ENCODE measurements at places on chromosomes 7 and 10. TPM values are rescaled to one million over a fixed set of nuclear protein-coding genes. Genes with fewer than 3 reads are reported as not detected.

DNA sequence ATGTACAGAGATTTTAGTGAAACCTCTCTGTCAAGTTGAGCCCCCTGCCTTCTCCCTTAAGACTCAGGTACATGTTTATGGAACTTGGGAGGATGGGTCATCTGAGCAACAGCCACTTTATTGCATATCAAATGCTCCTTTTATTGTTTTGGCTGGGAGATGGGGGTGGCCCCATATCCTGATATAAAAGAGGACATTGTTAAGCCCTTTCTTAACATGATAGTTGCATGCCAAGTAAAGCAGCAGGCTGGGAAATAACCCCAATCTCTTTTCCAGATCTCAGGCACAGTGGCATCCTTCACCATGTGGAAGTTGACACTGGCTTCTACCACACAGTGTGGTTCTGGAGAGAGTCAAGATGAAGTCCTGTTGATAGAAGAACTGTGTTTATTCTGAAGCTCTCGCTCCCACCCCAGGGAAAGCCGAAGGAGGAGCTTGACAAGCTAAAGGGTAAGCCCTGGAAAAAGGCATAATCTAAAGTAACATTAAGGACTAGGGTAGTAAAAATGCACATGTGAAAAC, 746.7 kb downstream of the SUGCT start:
- H3K36me3 ChIP-seq: no peaks in the 10 kb centered on the region
- no peak overlapping the region for H3K27ac ChIP-seq
- H3K4me1 ChIP-seq: peaks cover 8% of the 10 kb centered on the region
- H3K4me3 ChIP-seq: no peak overlapping the region
- H3K27me3 ChIP-seq: no peaks in the 10 kb centered on the region
- DNase-seq: no peak

GRCh38 chr10:30803892-30804322, 174.4 kb upstream of the LYZL2 start:
- H3K36me3 ChIP-seq: no peaks in the 10 kb centered on the region
- no peak overlapping the region for H3K27ac ChIP-seq
- H3K4me3 ChIP-seq: no peak overlapping the region
- H3K27me3 ChIP-seq: no peaks in the 10 kb centered on the region

SHH gene
- total RNA-seq: not detected

GRCh38 chr10:43123361-43124093, 14.7 kb upstream of the CSGALNACT2 start:
- H3K27me3 ChIP-seq: peaks cover 5% of the 10 kb centered on the region
- H3K4me3 ChIP-seq: no peak overlapping the region
- no peak for DNase-seq
- no peaks in the 10 kb centered on the region for H3K36me3 ChIP-seq

C7orf57 gene
- total RNA-seq: 2.5 TPM

DNA sequence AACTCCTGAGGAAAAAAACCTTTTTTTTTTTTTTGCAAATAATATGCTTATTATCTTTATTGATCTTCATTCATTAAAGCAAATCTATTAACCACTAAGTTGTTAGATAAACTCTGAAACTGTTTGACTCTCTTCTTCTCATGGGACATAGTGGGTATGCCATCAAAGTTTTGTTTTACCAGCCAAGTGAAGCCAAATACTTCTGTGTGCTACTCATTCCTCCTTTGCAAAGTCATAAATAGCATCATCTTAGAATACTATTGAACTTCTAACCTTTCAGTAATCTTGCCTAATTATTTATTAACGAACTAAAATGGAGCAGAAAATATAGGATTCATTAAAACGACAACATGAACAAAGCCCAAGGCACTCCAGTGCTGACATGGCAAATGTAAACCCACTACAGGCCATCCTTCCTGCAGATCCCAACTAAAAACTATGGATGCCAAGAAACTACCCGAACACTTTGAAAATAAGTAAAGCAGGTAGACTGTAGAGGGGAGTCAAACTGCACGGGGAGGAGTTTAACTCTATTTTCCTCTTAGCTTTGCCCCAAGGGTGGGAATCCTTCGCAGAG, 61.2 kb upstream of the ODAD2 start:
- no peaks in the 10 kb centered on the region for H3K27me3 ChIP-seq
- no peak for DNase-seq
- H3K4me3 ChIP-seq: no peak overlapping the region
- no peaks in the 10 kb centered on the region for H3K36me3 ChIP-seq
- H3K4me1 ChIP-seq: no peaks in the 10 kb centered on the region
- H3K27ac ChIP-seq: no peak overlapping the region

DNA sequence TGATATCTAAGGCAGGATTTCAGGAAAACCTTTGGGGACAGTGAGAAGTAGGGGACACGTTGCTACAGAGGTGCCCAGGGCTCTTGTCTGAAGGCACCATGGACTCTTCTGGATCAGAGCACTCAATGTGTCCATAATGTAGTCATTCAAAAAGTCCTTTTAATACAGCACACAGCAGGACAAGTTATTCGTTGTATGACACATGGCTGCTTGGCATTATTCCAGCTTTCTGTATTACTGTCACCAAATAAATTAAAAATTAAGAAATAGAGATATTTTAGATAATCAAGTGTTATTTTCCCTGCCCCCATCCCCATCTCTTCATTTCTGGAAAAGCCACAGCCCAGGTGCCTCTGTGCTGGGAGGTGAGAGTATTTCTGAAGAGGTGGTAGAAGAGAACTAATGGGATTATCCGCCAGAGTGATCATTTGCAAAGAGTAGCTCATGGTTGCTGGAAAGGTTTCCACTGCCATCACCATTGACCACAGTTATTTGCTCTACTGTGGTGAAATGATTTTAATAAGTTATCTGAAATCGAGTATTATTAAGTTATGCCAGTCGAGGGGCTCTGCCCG, 83.0 kb downstream of the CXCL12 start:
- no peaks in the 10 kb centered on the region for H3K36me3 ChIP-seq
- H3K4me3 ChIP-seq: no peak overlapping the region
- no peaks in the 10 kb centered on the region for H3K27me3 ChIP-seq
- no peak for DNase-seq

DNA sequence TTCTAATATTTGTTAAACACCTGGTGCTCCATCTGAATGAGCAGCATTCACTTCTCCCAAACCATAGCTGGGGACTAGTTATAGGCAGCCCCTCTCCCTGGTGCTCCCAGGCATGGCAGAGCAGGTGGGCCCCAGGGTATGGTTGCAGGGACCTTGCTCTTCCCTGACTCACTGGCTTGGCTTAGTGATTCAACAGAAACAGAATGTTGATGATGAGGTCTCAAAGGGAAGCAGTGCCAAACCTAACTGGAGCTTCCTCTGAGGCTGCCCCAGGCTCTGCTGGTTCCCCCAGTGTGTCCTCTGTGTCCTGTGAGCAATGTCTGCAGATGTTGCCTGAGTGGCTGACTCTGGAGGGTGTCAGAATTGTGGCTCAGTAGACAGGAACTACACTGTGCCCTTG, 3.7 kb downstream of the GPR26 start:
- no peak overlapping the region for H3K4me3 ChIP-seq
- 0 out of 2 replicates have a peak, but pooled peaks cover 4% of the 10 kb centered on the region for H3K27me3 ChIP-seq
- no peaks in the 10 kb centered on the region for H3K36me3 ChIP-seq
- no peak for DNase-seq
- no peak overlapping the region for H3K27ac ChIP-seq
- H3K4me1 ChIP-seq: no peaks in the 10 kb centered on the region

DNA sequence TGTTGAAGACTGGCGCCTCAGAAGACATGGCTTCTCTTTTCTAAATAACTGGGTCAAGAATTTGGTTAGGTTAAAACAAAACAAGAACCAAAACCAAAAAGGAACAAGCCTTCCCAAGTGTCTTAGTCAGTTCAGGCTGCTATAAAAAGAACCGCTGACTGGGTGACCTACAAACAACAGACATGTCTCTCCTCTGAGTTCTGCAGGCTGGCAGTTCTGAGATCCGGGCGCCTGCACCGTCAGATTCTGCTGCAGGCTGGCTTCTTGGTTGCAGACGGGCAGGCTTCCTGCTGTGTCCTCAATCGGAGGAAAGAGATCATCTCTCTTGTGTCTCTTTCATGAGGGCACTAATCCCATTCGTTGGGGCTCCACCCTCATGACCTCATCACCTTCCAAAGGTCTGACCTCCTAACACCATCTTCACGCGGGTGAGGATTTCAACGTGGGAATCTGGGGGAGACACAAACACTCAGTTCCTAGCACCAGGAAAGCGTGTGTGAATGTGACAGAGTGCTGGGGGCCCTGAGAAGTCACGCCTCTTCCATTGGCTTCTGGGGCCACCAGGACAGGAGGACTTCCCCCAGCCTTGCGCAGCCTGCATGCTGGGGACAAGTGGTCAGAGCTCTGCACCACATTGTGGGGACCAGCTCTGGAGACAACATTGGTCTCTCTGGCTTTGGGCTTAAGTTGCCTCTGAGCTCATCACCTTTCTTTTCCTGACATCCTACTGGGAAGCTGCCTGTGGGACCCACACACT, 63.1 kb downstream of the ASB13 start:
- no peak overlapping the region for H3K4me3 ChIP-seq
- H3K27ac ChIP-seq: no peak overlapping the region
- no peaks in the 10 kb centered on the region for H3K27me3 ChIP-seq
- no peaks in the 10 kb centered on the region for H3K36me3 ChIP-seq
- DNase-seq: no peak

GRCh38 chr10:329361-330099, 194.3 kb downstream of the ZMYND11 start:
- H3K4me1 ChIP-seq: no peaks in the 10 kb centered on the region
- peak overlapping the region; percentile 13 for H3K4me3 ChIP-seq
- H3K36me3 ChIP-seq: no peaks in the 10 kb centered on the region
- peak; percentile 79 for DNase-seq

DNA sequence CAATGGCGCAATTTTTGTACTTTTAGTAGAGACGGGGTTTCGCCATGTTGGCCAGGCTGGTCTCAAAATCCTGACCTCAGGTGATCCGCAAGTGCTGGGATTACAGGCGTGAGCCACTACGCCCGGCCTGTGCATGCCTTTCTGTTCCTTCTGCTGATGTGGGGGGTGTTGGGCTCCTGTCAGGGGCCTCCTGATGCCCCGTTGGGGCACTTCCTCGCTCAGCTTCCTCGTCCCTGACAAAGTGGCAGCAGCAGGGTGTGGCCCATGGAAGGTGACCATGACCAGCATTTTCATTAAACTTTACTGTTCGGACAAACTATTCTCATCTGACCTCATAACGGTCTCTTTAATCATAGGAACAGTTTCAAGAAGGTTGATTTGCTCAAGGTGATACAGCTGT, 69.4 kb downstream of the TBXAS1 start:
- no peaks in the 10 kb centered on the region for H3K36me3 ChIP-seq
- H3K4me1 ChIP-seq: no peaks in the 10 kb centered on the region
- no peak for DNase-seq

BLNK gene
- total RNA-seq: 0.98 TPM

GRCh38 chr10:92757066-92757710, 67.4 kb downstream of the HHEX start:
- H3K27me3 ChIP-seq: no peaks in the 10 kb centered on the region
- no peak overlapping the region for H3K27ac ChIP-seq
- H3K4me1 ChIP-seq: peaks cover 11% of the 10 kb centered on the region
